ENCODE measurements at places on chromosomes 7 and 10.
A peak's percentile ranks its signal among the peaks of the same experiment; 100 is the strongest.

DNA sequence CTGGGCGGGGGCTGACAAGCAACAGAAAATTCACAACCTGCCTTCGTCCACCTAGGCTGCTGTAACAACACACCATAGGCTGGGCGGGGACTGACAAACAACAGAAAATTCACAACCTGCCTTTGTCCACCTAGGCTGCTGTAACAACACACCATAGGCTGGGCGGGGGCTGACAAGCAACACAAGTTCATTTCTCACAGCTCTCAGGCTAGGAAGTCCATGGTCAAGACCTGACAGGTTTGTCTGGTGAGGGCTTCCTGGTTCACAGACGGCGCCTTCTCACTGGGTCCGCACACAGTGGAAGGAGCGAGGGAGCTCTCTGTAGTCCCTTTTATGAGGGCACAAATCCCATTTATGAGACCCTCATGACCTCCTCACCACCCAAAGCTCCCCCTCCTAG lies 52.2 kb downstream of the DIP2C start:
- DNase-seq: no peak

DNA sequence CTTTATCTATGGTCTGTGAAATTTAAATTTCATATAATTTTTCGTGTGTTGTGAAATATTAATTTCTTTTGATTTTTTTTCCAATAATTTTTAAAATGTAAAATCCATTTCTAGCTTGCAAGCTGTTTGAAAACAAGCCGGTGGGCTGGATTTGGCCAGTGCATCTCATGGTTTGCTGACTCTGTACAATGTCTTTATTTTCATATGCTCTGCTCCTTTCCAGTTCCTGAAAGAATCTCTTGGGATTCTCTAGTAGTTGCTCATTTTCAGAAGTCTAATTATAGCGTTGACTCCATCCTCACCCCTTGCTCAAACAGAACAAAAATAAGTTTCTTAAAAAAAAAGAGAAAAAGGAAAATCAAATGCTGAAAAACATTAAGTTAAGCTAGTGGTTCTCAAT lies 21.4 kb downstream of the UBN2 start:
- no peak for DNase-seq

GRCh38 chr10:123809632-123810031 lies 82.0 kb downstream of the CPXM2 start:
- DNase-seq: no peak

DNA sequence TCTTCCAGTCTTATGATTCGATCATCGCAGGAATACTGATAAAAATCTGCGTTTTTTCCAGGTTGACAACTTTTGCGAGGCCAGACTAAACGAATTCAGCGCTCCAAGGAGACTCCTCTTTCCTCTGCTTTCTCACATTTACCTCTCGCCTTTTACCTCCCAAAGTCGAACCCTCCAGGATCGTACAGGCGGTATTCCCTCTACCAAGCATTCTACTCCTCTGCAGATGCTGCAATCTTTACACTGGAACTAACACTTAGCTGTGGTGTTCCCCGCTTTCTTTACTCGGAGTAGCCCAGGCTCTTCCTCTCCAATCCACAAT lies 449 bp downstream of the NUDT5 start:
- no peak for DNase-seq

DNA sequence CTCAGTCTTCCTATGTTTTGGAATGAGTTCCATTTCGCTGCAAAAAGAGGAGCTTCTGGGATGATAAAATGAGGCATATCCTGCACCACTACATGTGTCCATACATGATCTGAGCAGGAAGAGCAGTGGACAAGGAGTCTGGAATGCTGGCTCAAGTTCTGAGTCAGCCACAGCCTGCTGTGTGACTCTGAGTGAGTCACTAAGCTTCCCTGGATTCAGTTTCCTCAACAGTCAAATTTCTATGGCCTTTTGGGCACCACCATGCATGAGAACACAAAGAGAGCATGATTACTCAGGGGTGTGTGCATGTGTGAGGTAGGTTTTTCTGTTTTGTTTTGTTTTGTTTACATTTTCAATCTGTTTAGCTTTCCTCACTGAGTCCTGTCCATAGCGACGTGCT lies 254.6 kb downstream of the ANKRD30A start:
- DNase-seq: peak; percentile 15

- DNase-seq: no peak
These were observed 99.2 kb downstream of the PDGFA start for GRCh38 chr7:420142-421093.

DNA sequence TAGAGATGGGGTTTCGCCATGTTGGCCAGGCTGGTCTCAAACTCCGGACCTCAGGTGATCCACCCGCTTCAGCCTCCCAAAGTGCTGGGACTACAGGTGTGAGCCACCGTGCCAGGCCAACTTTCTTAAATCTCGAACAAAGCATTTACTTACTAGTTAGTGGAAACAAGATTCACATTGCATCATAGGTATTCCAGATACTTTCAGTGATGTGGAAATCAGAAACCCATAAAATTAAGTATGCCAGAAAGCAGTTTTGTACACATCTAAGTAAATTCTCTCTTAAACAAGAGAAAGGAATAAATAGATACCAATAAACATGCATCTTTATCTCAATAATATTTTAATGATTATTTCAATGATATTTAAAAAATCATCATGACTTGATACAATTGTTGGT lies 75.5 kb downstream of the DGKI start:
- no peak for DNase-seq

GRCh38 chr7:111931016-111931517 lies 275.1 kb downstream of the DOCK4 start:
- no peak for DNase-seq

- peak; percentile 63 for DNase-seq
These were observed at the start of gene TMEM248 for GRCh38 chr7:66920769-66921395. Gene TMEM248, plus strand, starts transcription at chr7:66921225. Its CDS starts 20,641 bp downstream, at chr7:66941866.

GRCh38 chr7:148854983-148855382 lies 29.1 kb downstream of the EZH2 start:
- DNase-seq: no peak

DNA sequence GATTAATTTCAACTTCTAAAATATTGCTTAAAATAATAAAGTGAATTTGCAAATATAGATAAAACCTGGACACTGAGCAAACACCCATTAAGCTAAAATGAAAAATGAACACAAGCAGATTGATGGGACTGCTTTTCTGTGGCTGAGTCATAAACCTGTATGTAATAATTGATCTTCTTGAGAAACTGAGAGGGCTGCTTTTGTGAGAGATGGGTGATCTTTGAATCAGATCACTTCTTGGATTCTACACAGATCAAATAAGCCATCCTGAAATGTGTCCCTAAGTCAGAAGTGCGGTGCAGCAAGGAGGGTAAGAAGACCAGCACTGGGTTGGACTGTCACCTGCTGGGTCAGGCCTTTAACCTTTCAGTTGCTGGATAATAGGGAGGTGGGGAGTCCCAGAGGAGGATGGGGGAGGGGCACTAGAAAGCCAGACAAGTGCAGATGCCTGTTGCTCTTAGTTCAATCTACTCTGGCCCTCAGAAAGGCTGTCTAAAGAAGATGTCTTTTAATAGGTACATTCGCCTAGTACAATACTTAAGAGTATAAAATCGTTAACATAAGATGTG lies 178.2 kb upstream of the NAMPT start:
- no peak for DNase-seq

GRCh38 chr10:48572414-48572813 lies 32.5 kb downstream of the ARHGAP22 start:
- no peak for DNase-seq

GRCh38 chr7:20307901-20308300 lies 22.8 kb upstream of the ITGB8 start:
- no peak for DNase-seq

DNA sequence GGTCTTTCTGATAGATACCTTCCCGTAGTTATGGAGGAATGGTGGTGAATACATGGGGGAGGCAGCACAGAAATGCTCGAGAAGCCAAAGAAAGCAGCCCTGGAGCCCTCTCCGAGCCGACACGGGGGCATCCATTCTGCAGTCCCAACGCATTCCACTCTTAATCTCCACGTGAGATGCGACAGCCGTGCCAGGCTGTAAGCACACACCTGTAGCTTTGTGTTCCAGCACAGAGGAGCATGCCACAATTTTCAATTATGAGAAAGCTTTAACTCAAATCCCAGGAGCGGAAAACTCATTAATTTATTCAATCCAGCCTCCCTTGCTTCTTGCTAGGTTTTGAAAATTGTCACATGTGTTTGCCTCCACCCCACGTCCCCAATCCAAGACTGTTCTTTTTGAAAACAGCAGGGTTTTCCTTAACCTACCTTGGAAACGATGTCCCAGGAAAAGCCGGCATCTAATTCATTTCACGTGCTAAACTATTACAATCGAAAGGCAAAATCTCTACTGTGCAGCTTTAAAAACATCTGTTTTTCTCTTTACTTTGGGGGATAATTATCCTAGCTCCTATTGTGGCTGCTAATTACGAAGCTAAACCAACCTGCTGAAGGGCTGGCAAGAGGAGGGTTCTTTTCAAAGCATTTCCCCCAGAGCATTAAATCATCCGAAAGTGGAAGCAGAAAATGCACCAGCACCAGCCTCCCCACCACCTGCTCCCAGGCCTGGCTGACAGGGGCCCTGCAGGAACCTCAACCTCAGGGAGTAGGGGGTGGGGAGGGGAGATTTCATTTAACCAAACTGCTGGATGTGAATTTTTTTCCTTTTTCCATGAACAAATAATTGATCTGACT lies 56.0 kb upstream of the CHST15 start:
- no peak for DNase-seq
